Stimulated activated CD8-positive, alpha-beta memory T cell treated with anti-CD3 and anti-CD28 coated beads, Interleukin-15, amount 100 ng/mL, for 4 hours (primary cell): ENCODE measurements at places on chromosomes 2 and 18.

DNA sequence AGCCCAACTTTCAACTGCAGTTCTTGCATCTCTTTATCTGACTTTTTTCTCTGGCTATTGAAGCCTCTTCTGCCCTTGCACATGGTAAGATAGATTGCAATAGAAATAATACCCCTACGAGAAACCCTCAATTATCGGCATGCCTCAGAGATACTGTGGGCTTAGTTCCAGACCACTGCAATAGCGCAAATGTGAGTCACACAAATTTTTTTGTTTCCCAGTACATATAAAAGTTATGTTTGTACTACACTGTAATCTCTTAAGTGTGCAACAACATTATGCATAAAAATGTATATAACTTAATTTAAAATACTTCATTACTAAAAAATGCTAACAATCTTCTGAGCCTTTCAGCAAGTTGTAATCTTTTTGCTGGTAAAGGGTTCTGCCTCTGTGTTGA lies 124.7 kb downstream of the PDE1A start:
- no peak for DNase-seq

GRCh38 chr18:79542876-79543750 lies 136.5 kb upstream of the CTDP1 start:
- no peak for DNase-seq

DNA sequence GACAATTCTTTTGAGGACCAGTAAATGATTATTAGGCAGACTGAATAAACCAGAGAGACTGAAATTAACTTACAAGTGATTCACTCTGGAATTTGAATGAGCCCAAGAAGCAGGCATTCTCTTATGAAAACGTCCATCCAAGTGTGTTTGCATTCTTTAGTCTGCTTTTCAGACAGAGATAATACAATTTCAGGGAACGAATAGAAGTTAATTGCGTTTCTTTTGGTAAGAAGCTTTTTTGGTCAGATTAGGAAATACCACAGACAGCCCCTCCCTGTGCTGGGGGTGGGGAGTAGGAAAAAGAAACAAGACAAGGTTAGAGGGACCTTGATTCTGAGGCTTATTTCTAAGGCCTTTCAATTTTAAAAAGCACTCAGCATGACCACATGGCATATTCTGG lies 874.4 kb downstream of the SUCLG1 start:
- DNase-seq, result no peak

DNA sequence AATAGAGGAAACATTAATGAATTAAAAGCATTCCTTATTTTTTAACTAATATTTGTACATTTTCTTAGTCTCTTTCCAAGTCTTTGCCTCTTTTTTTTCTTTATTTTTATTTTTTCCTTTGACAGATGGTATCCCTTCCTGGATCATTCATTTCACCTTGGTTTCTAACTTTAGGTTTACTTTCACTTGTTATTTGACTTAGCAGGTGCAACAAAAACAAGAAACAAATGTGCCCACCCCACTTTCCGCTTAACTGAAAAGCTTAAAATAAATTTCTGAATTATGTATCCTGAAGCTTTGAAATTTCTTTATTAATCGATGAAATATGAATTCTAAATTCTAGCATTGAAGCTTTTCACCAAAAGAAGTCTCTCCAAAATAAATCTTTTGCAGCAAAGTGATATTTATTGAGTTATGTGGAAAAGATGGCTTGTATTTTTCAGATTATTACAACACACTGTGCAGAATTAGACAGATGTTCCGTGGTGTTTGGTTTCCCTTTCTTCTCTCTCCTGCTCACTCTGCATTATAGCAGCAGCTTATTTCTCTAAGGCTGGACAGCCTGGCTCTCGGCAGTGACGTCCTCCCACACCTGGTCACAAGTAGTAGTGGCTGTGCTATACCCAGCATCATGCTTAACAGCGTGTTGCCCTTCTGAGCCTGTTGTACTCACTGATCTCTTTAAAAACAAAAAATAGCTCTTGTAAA lies 99.1 kb upstream of the ZNF397 start:
- DNase-seq, result no peak

DNA sequence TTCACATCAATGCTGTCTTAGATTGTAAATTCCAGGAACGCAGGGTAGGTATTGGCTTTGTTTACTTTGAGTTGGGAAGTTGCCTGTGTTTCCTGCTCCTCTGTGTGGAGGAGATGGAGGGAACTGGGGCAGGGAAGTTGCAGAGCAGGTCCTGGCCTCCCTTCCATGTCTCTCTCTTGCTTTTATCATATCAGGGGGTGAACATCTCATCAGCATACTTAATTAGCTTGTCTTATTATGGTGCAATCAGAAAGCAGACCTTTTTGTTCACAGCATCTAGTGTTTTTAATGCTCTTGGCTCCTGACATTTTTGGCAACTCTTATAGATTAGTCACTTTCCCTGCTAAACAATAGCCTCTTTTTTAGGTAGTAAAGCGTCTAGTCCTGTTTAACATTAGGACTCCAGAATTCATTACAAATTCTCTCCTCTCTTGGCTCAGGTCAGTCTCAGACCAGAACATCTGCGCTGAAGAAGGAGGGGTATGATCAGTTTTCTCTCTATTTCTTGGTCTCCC lies 11.5 kb upstream of the DIPK1C start:
- DNase-seq, result no peak

DNA sequence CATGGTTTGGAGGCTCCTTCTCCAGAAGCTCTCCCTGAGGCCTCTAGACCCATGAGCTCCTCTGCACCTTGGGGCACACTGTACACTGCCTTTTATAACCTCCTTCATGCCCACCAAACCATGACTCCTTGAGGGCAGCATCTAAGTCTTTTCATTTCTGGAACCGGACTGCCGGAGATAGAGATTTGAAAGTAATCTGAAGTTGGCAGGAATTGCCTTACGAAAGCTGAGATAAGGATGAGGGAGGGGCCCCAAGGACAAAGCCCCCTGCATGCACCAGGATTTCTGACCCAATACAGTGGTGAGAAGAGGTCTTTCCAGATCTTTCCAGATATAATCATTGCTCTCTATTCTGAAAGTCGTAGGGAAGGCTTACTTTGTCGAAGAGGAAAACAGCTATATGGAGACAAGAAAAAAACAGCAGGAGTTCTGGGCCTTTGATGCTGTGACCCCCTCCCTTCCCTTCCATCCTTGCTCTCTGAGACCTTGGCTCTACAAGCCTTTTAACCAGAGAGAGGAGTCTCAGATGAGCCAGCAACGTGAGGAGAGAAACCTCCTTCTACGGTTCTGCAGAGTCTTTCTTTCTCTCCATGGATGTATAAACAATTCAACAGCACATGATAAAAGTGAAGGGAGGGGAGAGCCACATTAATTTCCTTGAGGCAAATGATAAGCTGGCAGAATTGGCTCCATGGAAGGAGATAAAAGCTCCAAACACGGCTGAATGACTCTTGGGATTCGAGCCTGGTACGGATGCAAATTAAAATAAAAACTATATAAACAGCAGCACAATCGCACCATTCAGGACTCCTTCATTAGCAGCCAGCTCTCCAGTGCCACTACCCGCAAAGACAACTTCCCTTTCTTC lies 88.0 kb upstream of the RTN4 start:
- DNase-seq, result no peak

GRCh38 chr18:67232406-67232805 lies 284.1 kb downstream of the DSEL start:
- DNase-seq, result no peak

GRCh38 chr2:43759195-43759594 lies 14.6 kb upstream of the DYNC2LI1 start:
- no peak for DNase-seq

- no peak for DNase-seq
Observed at GRCh38 chr2:176747928-176748327, 464.7 kb upstream of the HNRNPA3 start.

DNA sequence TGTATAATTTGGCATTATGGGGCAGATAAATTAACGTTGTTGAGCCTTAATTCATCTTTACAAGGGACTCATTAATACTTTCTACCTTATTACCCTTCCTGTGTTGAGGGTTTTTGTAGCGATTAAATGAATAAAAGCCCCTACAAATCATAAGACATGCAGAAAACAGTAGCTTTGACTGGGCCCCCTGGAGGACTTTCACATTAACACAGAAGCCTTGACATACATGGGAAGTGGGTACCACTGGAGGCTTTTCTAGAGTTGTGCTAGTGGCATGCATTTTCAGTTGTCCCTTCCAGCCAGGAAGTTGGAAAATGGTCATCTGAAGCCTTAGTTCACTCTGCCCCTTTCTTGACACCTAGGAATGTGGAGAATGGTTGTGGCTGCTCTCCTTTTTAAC lies 30.2 kb downstream of the MTA3 start:
- DNase-seq, result no peak

DNA sequence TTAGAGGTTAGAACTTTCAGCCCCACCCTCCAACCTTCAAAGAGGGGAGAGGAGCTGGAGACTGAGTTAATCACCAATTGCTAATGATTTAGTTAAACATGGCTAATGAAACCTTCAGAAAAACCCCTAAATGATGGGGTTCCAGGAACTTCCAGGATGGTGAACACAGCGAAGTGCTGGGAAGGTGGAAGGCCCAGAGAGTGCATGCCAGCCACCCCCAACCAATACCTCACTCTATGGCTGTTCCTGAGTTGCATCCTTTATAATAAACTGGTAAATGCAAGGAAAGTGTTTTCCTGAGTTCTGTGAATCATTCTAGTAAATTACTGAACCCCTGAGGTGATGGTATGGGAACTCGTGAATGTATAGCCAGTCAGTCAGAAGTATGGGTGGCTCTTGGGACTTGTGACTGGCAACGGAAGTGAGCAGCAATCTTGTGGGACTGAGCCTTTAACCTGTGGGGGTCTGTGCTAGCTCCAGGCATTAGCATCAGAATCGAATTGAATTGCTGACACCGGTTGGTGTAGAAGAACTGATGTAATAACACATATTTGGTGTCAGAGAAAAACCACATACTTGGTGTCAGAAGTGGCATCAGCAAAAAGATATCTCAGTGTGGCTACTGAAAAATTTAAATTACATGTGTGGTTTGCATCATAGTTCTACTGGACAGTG lies 37.4 kb downstream of the NPHP1 start:
- no peak for DNase-seq

DNA sequence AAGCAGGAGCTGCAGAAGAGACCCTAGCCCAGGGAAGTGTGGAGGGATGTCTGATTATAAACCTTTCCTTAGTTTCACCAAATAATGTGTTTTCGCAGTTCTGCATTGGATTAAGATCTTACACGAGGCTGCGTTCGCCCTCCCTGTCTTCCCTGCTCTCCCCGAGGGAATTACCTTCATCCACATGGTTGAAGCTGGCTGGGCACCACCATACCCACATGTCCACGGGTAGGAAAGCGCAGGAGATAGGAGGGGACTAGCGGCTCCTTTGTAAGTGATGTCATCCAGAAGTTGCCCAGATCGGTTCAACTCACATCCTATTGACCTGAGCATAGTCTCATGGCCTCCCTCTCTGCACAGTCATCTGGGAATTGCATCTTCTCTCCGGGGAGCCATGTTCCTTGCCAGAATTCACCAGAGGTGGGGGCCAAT lies 1.1 kb downstream of the TTL start:
- no peak for DNase-seq

- no peak for DNase-seq
Observed at GRCh38 chr2:71517851-71518250, 64.5 kb downstream of the DYSF start.

DNA sequence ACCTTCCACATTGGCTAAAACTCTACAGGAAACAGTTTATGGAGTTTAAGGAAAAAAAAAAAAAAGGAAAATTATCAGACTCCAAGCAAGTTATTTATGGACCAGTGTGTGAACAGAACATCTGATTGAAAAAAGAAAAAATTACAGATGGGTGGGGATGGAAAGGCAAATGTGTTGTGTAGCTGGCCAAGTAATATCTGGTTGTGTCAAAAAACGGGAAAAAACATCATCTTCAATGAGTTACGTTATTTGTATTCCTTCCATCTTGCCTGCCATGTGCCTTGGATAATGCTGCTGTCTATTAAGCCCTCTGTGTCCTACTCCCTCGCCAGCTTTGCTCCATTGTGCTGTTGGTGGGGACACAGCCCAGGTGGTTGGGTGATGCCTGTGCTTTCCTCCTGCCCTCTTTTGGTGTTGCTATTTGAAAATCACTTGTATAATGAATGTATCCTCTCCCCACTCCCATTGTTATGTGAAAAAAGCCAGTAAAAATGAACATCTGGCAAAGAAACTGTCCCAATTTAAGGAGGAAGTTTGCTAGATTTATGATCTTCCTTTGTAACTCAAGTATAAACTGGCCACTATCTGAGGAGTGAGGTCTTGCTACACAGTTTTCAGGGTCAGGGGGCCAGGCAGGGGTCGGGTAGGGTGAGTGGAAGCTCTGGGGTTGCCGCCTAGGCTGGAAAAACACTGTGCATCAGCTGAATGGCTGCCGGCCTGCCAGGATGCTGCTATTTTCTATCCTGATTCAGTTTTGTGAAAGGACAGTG lies 155.9 kb downstream of the FMNL2 start:
- DNase-seq, result no peak

DNA sequence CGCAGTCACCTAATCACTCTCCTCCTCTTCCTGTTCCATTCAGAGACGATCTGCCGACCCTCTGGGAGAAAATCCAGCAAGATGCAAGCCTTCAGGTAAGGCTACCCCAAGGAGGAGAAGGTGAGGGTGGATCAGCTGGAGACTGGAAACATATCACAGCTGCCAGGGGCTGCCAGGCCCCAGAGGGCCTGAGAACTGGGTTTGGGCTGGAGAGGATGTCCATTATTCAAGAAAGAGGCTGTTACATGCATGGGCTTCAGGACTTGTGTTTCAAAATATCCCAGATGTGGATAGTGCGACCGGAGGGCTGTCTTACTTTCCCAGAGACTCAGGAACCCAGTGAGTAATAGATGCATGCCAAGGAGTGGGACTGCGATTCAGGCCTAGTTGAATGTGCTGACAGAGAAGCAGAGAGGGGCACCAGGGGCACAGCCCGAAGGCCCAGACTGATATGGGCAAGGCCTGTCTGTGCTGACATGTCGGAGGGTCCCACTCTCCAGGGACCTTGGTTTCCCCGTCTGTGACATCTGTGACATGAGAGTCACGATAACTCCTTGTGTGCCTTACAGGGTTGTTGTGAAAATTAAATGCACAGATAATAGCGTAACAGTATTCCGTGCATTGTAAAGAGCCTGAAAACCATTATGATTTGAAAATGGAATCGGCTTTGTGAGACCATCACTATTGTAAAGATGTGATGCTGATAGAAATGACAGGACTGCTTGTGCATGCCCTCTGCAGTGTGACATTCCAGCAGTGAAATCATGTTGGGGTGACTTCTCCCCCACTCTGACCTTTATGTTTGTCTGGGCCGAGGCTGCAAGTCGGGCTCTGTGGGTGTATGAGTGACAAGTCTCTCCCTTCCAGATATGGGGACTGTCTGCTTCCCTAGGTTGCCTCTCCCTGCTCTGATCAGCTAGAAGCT lies 510 bp downstream of the IL1RN start:
- no peak for DNase-seq

DNA sequence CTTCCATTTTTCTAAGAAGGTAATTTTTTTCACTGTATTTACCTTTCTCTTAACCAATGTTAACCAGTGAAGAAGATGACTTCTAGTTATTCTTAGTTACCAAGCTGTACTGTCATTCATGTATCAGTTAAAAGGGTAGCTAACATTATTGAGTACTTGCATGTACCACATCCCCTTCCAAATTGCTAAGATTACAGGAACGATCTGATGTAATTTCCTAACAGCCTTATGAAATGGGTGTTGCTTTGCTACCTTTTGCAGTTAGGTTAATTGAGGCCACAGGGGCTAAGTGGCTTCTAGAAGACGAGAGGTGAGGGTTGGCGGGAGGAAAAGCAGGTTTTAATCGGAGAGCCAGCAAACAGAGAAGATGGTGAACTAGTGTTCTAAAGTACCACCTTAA lies 1.8 kb upstream of the SULT6B1 start:
- no peak for DNase-seq

GRCh38 chr2:235924675-235925063 lies 243.5 kb downstream of the GBX2 start:
- no peak for DNase-seq
